ENCODE measurements at places on chromosomes 2 and 18.

- DNase-seq: no peak
Observed at GRCh38 chr18:51569561-51569960, 372.1 kb upstream of the MEX3C start.

DNA sequence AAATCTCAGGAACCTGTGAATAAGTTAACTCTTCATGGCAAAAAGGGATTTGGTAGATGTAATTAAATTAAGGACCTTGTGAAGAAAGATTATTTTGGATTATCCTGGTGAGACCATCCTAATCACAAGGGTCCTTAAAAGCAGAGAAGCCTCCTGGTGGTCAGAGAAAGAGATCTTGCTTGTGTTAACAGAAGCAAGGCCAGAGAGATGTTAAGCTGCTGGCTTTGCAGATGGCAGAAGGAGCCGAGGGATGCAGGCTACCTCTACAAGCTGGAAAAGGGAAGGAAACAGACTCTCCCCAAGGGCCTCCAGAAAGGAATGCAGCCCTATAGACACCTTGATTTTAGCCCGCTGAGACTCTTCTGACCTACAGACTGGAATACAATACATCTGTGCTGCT, 197.0 kb downstream of the STK39 start:
- DNase-seq: no peak

DNA sequence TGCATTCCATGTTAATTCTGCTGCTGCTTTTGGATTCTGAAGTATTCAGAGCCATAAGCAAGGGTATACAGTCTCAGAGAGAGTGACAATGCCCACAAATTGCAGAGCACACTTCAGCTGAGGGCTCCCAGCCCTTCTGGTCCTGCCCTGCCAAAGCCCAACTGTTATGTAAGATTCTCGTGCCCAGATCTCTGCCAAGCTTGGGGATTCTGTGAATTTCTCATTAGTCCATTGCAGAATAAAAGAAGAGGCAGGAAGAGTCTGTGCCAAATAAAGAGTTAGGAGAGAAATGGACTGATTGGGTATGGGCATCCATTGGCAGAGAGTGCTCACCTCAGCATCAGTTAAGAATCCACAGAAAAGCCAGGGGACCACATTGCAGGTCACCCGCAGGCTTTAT, 112.0 kb upstream of the PNPT1 start:
- no peak for DNase-seq

- DNase-seq: no peak
Observed at GRCh38 chr2:116545286-116546068, 1269.0 kb upstream of the DDX18 start.

- no peak for DNase-seq
Observed at GRCh38 chr2:53442783-53443182, 324.8 kb upstream of the CHAC2 start.

DNA sequence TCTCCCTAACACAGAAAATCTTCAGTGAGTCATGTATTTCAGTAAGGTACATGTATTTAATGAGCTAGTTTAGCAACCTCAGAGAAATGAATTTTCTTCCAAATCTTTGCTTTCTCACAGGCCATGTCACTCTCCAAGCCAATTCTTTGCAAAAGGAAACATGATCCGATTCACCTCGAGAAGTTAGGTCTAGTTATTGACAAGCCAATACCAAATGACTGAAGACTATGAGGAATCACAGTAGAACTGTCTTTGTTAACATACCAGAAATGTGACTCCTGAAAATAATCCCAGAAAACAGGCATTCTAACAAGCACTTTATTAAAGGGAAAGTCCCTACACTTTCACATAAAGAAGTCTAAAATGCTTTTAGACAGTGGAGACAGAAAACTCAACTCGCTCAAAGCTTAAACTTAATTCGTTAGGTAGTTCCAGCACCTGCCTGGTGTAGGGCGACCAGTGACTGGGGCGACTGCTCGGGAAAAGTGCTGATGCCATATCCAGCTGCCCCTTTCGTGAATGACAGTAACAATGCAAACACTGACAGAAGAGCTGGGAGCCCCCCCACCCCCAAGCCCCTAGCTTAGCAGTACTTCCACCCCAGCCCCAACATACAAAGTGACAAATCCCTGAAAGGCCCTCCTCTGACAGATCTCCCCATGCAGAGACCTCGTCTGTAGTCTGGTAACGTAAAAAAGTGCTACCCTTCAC, 1.8 kb downstream of the MEMO1 start:
- DNase-seq: no peak

- no peak for DNase-seq
Observed at GRCh38 chr2:33186937-33187336, 240.2 kb downstream of the LTBP1 start.

GRCh38 chr2:231541645-231542044, 11.4 kb upstream of the NMUR1 start:
- DNase-seq: no peak

DNA sequence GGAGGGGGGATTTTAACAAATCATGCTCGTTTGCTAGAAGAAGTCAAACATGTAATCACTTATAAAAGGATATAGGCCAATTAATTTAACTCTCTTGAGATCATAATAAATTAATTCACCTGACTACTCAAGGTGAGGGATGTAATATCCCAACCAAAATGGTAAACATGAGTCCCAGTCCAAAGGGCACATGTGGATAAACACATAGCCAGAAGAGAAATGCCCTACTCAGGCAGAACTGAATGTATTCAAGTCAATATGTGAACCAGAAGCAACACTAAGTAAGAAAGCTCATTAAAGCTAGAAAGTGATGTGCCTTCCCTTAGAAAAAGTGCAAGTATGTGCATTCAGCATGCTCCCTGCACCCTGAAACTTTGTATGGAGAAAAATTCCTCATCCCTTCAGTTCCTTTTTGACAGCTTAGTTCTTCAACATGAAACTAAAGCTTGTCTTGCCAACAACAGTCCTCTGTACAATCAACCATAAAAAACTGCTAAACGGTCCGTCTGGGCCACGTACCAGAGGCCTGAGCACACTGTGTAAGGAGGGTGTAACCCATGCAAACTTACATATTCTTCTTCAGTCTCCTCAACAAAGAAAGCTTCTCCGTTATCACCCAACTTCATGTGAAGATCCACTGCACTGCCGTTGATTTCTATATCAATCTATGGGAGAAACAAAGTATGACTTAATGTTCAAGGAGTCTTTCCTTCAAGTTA, 58.9 kb downstream of the LPIN2 start:
- no peak for DNase-seq

All from activated CD8-positive, alpha-beta memory T cell treated with anti-CD3 and anti-CD28 coated beads, Interleukin-2, amount 50 U/mL, for 48 hours (primary cell).